ENCODE measurements at places on chromosomes 7 and 10. TPM values are rescaled to one million over a fixed set of nuclear protein-coding genes. Genes with fewer than 3 reads are reported as not detected.

DNA sequence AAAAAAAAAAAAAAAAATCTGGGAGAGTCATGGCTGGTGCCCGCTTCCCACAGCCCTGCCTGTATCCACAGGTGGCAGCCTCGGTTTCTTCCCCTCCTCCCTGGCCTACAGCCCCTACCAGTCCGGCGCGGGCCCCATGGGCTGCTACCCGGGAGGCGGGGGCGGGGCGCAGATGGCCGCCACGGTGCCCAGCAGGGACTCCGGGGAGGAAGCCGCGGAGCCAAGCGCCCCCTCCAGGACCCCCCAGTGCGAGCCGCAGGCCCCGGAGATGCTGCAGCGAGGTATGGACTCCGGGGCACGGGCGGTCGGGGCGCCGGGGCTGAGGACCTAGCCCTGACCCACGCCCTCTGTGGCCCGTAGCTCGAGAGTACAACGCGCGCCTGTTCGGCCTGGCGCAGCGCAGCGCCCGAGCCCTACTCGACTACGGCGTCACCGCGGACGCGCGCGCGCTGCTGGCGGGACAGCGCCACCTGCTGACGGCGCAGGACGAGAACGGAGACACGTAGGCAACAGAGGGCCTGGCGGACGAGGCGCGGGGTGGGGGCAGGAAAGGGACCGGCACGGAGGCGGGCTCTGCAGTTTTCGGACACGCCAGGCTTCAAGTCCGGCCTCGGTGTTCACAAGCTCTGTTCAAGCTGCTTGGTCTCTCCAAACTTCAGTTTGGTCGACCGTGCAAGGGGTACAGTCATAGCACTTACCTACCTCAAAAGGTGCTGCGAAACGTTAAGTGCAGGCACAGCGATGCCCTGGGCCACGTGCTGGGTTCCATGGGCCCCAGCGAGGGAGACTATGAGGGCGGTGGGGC is 3.9 kb downstream of the NFKB2 start:
- DNase-seq, result peak; percentile 83

DNA sequence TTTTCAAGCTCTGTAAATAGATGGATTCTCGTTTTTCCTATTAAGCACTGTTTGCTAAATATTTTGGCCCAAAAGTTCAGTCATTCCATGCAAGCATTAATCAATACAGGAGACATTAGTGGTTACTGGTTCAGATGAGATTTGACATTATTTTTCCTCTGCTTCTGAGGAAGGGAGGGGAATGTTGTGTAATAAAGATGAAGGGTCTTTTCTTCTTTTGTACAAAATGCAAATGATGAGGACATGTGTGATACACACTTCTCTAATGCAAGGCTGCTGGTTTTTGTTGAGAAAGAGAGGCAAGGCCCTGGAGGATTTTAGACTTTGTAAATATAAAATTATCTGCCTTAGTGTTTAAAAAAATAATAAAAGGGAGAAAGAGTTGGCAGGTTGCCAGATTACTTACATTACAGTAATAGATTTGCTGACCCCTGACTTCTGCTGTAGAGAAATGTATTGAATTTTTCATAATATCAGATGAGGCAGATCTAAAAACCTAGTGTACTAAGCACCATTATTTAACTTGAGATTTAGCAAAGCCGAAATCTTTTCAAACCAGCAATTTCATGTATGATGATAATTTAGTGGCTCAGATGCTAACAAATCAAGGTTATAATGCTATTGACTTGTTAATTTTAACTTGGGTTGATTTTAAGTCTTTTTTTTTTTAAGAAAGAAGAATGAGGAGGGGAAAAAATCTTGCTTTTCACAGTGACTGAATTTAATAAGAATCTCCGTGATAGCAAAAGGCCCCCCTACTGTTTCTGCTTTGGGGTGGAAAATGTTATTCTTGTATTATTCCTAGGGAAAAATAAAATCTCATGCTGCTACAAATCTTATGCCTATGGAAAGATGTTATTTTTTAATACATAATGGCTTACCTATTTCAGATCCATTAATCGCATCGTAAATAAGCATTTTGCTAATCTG is 180.1 kb downstream of the ARID5B start:
- peak; percentile 67 for DNase-seq

DNA sequence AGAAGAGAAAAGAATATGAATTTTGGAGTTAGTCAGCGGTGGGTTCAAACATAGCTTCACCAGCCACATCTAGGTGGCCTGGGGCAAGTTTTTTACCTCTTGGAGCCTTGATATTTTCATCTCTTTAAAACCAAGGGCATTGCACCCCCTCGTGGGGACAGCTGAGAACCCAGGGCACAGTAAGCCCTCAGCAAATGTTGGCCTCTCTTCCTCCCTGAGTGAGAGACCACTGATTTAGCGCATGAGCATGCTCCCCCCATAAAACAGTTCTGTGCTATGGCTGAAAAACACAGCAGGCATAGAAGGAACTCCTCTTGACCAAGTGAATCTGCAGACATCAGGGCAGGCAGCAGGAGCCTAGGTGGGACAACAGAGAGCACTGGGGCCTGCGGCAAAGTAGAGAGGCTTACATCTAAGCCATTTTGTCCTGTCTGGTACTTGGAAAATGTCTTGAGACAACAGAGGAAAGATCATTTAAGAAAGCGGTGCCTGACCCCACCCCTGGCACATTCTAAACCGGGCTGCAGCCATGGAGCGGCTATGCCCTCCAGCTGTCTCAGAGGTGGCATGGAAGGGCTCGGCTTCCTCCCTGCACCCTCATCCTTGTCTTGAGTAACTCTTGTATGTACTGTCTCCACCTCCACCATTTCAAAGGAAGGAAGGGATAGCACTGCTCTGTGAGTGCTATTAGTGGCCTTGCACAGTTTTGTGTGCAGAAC is 94.7 kb downstream of the ARHGAP22 start:
- no peak for DNase-seq

DNA sequence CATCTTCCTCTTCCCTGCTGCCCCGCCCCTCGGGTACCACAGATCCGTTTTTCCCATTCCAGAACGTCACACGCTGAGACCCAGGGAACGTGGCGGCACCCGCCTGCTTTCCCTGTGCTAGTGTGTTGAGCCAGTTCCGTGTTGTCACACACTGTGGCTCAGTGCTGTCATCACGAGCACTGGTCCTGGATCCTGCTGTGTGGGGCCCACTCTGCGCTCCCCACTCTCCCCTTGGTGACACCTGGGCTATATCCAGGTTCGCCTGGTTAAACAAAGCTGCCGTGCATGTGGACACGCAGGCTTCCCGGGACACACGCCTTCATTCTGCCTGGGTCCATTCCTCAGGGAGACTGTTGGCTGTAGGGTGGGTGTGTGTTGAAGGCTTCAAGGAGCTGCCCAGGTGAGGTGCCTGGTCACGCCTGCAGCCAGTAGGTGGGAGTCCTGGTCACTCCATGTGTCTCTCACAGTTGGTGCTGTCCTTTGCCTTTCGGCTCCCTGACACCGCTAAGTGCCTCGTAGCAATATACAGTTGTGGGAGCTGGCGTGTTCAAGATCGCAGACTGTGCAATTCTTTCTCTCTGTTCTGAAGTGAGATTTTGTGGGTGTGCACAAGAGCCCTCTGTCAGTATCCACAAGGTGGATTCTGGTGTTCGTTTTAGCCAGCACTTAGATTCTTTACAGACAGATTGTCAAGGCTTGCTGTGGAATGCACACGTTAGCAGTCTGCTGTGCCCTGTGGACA is 88.6 kb downstream of the INPP5A start:
- DNase-seq, result no peak

DNA sequence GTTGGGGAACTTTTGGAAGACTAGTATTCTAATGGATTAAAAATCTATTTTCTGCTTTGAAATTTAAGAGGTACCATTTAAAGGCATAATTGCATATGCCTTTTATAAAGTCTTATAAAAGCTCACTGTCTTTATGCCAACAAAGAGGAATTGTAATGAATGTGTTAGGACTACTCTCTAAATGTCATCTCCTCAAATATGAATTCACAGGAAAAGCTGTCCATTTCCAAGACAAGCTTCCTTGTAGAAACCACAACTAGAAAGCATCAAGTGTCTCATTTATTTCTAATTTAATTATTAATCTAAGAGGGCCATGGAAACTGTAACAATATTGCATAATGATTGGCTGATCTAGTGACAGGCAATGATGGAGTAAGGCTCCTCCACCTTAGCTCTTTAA is 130.2 kb downstream of the COL28A1 start:
- no peak for DNase-seq

- no peak for DNase-seq
Measured at GRCh38 chr10:97215619-97216260, 30.0 kb upstream of the SLIT1 start.

DNA sequence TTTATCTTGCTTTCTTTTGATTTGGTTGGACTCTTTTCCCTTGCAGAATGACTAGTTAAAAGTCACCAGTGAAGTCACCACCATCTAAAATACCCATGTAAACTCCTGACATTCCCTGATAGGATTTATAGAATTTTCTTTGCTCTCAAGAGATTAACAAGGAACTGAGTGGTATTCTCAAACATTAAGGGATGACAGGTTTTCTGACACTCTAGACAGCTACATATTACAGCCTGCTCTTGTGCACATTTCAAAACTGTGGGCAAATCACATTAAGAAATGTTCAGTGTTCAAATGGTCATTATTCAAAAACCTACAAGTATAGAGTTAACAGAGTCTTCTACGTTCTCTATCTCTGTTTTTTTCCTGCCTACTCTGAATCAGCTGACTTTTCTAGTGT is 15.8 kb upstream of the ACSM6 start:
- no peak for DNase-seq

- no peak for DNase-seq
Measured at GRCh38 chr7:2616387-2617324, 15.1 kb upstream of the TTYH3 start.

DNA sequence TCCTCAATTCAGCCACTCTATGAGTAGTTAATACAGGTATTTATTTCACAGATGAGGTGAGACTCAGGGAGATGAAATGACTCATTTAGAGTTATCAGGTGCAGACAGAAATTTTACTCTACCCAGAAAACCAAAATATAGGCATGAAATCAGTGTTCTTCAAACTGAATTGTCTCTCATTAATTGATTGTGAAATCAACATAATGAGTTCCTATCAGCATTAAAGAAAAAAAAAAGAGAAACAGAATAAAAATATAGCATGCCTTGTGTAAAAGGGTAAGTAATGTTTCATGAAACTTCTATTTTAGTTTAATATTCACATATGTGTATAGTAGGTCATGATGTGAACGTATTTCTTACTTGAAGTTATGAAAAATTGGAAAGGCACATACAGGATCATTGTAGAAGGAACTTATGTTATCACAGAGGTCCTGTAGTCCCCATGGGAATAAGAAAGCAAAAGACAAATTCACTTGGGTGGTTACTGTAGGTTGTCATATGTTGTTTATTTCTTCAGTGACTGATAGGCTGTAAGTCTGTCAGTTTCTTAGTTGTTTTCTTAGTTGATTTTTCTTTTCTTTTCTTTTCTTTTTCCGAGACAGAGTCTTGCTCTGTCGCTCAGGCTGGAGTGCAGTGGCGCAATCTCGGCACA is 47.5 kb downstream of the KAT6B start:
- no peak for DNase-seq

GRCh38 chr10:25842146-25842545 is 91.9 kb upstream of the MYO3A start:
- DNase-seq, result no peak

GRCh38 chr10:101536800-101537199 is 51.3 kb downstream of the POLL start:
- DNase-seq, result no peak

- DNase-seq, result no peak
Measured at GRCh38 chr10:3756360-3756740, 28.7 kb downstream of the KLF6 start.

GRCh38 chr10:21929070-21929469 is 74.5 kb downstream of the DNAJC1 start:
- no peak for DNase-seq

- no peak for DNase-seq
Measured at GRCh38 chr7:28135315-28135714, 45.3 kb downstream of the JAZF1 start.

GRCh38 chr10:83190614-83191013 is 948.7 kb upstream of the GHITM start:
- DNase-seq, result no peak

DNA sequence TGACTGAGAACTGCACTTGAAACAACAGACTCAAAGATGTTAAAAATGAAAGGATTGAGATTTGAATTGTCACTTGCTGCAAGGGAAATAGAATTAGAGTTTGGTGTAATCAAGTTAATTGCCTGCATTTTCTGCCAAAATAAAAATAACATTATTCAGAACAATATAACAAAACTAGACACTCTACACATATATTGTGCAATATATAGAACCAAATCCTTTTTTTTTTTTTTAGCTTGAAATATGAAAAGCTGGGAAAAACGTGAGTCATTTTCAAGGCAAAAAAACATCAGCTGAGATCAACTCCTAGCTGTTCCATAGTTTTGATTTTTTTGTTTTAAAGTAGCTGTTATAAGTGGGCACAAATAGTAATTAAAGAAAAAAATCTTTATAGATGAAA is 561.5 kb downstream of the DNAJB9 start:
- no peak for DNase-seq

- DNase-seq, result peak; percentile 41
Measured at GRCh38 chr7:64951250-64951848, 39.5 kb downstream of the ZNF117 start.

DNA sequence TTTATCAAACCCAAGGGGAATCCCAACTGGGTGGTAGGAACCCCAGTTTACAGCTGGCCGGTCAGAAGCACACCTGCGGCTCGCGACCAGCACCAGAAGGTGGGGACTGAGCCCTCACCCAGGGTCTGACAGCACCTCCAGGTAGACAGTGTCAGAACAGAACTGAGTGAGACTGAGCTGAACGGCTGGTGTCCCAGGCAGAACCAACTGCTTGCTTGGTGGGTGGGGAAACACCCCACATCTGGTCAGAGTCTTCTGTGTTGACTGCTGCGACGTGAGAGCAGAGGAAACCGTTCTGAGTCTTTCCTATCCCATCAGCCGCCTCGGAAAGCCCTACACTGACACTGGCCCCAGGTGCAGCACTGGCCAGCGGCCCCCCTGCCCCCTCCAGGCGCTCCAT is 160.7 kb downstream of the MAD1L1 start:
- no peak for DNase-seq

DNA sequence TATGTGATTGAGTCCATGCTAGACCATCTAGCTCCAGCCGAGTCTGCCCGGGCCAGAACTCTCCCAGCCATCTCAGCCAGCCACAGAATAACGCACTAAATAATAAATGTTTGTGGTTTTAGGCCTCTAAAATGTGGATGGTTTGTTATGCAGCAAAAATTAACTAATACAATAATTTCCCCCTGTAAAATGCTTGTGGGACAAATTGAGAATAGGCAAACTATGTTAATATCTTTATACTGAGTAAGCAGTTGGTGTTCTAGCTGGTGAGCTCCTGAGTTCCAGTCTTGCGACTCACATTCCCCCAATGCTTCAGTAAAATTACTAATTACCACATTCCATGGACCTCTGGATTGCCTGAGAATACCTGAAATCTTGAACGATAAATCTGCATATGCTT is 316.8 kb upstream of the NFE2L3 start:
- no peak for DNase-seq

- peak; percentile 64 for DNase-seq
Measured at GRCh38 chr10:101397140-101397539, 43.2 kb downstream of the BTRC start.

The OR2A7 gene
- total RNA-seq, result 12.5 TPM

The TBXAS1 gene
- total RNA-seq, result 6.2 TPM

The ANXA8L1 gene
- total RNA-seq, result 51.0 TPM

The PDCD11 gene
- 25.1 TPM for total RNA-seq

The CALML5 gene
- total RNA-seq, result 133 TPM

The GIMAP8 gene
- 5.4 TPM for total RNA-seq

The OR2A12 gene
- total RNA-seq, result not detected

The ARHGEF35 gene
- 10.3 TPM for total RNA-seq

Data from skin of body (tissue), 3 donors.